ENCODE measurements at places on chromosomes 6 and 20. TPM values are rescaled to one million over a fixed set of nuclear protein-coding genes. Genes with fewer than 3 reads are reported as not detected.
A peak's percentile ranks its signal among the peaks of the same experiment; 100 is the strongest.

GRCh38 chr6:125078602-125079321 is 74.8 kb upstream of the TPD52L1 start:
- DNase-seq = no peak

DNA sequence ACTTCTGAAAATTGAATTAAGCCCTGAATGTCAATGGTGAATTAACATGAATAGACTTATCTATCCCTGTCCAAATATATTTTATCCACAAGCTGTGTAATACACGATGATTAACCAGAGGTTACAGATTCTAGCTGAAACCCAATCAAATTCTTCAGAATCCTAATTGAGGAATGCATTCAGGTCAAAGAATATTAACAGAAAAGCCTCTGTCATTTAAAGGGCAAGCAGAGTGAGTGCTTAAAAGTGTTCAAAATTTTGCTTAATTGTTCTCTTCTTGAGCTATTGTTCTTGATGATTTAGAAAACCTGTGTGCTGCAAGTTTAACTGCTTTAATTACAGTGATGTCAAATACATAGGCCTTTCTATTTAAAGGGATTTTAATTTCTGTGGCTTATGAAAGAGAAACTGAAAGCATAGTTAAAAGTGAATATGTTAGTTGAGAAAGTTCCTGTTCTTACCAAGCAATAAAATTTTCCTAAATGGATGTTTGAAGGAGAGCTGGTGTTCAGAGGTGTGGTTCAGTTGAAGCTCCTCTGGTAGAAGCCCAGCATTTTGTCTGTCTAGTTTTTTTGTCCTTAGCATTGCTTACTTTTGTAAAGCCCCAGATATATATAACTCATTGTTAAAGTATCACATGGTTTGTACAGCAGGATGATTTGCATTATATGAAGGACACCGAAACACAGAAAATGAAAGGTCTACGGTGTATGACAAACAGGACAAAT is 466.3 kb upstream of the PLCB4 start:
- peak; percentile 2 for DNase-seq

PFDN6 gene
- polyA plus RNA-seq = 183 TPM

SLC22A2 gene
- 0.04 TPM for polyA plus RNA-seq

TTPAL gene
- 1.8 TPM for polyA plus RNA-seq
